ENCODE measurements at places on chromosomes 12 and 14.

DNA sequence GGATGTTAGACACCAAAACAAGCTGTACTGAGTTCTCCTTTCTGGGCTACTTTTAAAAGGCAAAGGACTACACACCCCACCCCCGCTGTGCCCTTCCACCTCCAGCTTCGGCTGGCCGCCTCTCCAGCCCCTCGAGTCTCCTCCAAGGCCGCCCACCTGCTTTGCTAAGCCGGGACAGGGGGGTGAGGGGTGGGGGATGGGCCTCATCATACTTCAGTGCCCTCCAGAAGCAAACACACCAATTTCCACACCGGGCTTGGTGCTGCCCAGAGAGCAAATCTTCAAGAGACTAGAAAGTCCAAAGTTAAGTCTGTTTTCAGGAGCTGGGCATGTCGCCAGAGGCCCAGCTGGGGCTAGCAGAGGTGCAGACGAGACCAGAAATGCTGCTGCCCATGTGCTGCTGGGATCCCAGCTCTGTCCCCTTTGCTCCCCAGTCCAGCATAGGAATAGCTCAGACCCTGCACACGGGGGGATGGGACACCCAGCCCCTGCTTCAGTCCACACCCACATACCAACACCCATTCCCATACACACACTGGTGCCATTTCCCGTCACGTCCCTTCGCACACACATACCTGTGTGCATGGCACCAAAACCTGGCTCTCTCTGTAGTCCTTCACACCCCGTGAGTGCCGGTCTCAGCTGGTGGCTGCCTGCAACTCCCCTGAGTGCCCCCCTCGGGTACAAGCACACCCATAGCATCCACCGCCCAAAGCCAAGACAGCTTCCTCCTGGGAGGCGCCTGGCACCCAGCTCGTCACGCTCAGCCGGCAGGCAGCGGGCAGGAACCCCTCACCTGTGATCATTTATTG is 1.0 kb downstream of the SLC6A12 start:
- no peak for DNase-seq

DNA sequence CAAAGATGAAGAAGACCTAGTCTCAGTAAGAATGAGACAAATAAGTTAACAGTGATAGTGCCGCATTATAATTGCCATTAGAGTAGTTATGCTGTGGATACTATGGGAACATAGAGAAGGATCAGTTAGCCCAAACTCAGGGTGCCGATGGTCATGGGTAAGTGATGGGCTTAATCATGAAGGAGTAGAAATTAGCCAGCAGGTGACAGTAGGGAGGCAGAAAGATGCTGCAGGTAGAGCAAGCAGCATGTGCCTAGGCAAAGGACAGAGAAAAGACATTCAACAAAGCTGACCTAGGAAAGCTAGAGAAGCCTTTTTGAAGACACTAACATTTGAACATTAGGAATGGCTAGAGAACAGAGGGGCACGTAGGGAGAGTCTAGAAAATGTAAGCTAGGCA is 30.6 kb upstream of the PTPRQ start:
- no peak for DNase-seq

DNA sequence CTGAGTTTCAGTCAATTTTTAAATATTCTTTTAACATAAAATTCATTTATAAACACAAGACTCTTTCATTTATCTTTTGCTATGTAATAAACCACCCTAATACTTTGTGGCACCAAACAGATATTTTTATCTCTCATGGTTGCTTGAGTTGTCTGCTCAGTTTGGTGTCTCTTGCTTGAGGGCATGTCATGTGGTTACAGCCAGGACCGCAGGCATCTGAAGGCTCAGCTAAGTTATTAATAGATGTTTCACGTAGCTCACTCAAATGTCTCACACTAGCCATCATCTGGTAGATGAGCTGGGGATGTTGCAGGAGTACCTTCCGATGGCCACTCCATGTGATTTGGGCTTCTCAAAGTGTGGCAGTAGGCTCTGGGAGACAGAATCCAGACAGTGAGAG is 597.8 kb downstream of the ETNK1 start:
- no peak for DNase-seq

GRCh38 chr14:52950898-52951680 is at the start of gene FERMT2:
TSS of gene FERMT2 (minus strand) at chr14:52951050. CDS start at chr14:52950568, 482 bp downstream.
- no peak for DNase-seq

DNA sequence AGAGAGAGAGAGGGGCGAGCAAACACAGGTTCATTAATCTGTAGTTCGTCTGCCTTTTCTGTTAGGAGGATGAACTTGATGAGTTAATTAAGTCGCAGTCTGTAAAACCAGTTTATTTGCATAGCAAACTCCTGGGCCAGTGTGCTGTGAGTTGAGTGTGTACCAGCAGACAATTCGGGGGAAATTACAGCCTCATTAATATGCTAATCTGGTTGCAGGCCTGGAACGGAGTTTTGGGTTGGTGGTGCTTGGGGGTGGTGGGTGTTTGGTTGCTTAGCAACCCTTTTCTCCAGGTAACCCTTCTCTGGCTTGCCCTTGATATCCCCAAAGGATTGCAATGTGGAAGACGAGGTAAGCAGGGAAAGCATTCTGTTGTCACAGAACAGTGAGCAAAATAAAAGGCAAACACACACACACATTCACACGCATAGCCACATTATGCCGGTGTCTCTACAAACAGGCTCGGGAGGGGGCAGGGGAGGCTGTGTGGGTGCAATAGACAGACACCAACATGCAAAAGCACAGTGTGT is 29.2 kb upstream of the LHX5 start:
- DNase-seq = no peak

DNA sequence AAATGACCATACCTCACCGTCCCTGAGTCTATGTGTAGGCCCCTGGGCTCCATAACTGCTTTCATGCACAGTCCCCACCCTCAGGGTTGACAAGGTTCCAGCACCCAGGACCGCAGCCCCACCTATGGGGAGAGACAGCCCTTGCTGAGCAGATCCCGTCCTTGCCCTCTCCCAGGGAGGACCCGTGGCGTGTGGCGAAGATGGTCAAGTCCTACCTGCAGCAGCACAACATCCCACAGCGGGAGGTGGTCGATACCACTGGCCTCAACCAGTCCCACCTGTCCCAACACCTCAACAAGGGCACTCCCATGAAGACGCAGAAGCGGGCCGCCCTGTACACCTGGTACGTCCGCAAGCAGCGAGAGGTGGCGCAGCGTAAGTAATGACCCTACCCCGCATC is 10.3 kb downstream of the HNF1A start:
- no peak for DNase-seq

- no peak for DNase-seq
Measured at GRCh38 chr12:56013482-56013881, 7.4 kb upstream of the IKZF4 start.

- DNase-seq = no peak
Measured at GRCh38 chr12:109524466-109525278, 47.2 kb downstream of the UBE3B start.

- DNase-seq = no peak
Measured at GRCh38 chr12:17206553-17206952, 600.6 kb upstream of the LMO3 start.

DNA sequence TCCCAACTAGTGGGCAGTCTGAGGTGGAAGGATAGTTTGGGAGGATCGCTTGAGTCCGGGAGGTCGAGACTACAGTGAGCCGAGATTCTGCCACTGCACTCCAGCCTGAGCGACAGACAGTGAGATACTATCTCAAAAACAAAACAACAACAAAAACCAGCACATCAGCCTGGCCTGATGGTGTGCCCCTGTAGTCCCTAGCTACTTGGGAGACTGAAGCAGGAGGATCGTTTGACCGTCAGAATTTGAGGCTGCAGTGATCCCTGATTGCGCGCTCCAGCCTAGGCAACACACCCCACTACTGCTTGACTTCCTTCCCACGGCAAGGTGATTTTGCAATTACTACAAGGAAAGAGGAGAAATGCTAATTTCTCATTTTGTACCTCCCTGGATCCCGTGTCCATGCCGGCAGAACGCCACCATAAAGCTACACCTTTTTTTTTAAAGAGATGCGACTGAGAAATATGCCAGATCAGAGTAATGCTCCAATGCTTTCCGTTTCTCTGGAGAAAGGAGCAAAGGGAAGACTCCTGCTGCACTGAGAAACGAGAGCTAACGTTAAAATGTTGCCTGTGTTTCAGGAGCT is 672 bp upstream of the SCFD1 start:
- no peak for DNase-seq

GRCh38 chr12:62895351-62895877 is 39.5 kb downstream of the PPM1H start:
- no peak for DNase-seq

GRCh38 chr12:41515953-41516352 is 327.8 kb downstream of the PDZRN4 start:
- no peak for DNase-seq

- no peak for DNase-seq
Measured at GRCh38 chr12:3718100-3718499, 34.8 kb downstream of the CRACR2A start.

GRCh38 chr14:104638927-104639450 is 34.4 kb upstream of the TMEM179 start:
- no peak for DNase-seq

DNA sequence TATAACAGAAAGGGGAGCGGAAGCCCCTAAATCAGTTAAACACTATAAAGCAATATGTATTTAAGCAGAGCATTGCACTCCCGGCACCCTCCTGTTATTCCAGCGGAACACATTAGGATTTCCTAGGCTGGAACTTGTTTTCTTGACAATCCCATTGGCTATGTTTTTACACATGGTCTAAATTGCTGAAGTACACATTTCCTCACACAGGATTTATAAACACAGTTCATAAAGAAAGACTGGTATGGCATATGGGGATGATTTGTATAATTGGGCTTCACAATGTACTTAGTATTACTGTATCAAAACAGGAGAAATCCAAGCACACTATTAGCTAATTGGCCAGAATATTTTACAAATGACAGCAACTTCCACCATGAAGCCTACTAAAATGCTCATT is 23.3 kb downstream of the PAX9 start:
- no peak for DNase-seq

GRCh38 chr12:41944216-41944615 is 200.5 kb downstream of the GXYLT1 start:
- DNase-seq = no peak

- no peak for DNase-seq
Measured at GRCh38 chr12:52087961-52088820, 8.7 kb downstream of the SMIM41 start.

- DNase-seq = peak; percentile 39
Measured at GRCh38 chr12:122021822-122022392, at the start of gene BCL7A. TSS of gene BCL7A (plus strand) at chr12:122021884. CDS start at chr12:122022092, 208 bp downstream.

DNA sequence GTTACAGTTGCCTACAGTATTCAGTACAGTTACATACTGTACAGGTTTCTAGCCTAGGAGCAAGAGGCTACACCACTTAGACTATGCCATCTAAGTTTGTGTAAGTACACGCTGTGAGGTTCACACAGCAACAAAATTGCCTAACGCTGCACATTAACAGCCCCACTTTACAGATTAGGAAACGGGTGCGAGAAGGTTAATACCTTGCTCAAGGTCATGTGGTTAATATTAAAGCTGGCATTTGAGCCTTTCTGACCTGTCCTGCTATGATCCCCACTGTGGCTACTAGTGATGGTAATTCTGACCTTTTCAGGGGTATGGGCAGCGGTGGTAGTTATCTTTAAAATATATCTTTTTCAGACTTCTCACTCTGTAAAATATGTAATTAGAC is 20.9 kb downstream of the ACVR1B start:
- no peak for DNase-seq

DNA sequence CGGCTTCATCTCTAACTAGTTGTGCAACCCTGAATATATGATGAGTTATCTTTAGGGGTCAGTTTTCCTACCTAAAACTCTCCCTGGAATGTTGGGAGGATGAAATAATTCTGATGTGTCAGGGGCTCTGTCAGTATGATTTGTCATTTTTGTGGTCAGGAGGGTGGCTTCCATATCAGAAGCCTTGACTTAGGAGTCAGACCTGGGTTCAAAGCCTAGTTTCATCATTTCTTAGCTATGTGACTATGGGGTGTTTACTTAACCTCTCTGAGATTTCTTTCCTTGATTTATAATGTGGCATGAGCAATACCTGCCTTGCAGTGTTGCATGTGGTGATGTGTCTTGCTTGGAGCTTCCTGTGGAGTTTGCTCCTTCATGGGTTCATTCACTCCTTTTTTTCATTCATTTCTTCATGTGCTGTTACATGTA is 146.8 kb downstream of the CHST11 start:
- DNase-seq = no peak

GRCh38 chr14:54674046-54674741 is 107.3 kb downstream of the SAMD4A start:
- no peak for DNase-seq

DNA sequence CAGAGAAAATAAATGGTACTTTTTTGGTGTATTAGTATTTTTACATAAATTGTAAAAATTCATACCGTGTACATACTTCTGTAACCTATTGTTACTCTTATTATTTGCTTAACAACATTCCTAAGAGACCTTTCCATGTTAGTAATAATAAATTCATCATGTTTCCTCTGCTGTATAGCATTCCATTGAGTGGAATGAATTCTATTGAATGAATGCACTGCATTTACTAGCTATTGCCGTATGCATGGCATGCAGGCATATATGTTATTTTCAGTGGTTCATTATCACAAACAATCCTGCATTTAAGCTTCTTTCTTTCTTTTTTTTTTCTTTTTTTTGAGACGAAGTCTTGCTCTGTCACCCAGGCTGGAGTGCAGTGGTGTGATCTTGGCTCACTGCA is 137.6 kb upstream of the TBX3 start:
- DNase-seq = no peak

DNA sequence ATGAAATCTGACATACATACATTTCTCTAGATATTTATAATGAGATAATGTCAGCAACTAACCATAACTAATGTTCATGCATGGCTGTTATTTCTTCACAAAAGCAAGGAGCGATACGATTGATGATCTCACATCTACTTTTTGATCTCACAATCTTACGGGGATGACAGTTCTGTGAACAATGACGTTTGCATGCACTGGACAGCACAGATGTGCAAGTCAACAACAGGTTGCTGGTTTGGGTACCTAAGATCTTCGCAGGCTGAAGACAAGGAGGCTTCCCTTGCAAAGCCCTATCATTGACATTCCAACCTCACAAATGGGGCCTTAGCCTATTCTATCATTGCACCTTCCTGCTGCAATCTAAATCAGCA is 53.6 kb downstream of the C12orf42 start:
- DNase-seq = no peak

DNA sequence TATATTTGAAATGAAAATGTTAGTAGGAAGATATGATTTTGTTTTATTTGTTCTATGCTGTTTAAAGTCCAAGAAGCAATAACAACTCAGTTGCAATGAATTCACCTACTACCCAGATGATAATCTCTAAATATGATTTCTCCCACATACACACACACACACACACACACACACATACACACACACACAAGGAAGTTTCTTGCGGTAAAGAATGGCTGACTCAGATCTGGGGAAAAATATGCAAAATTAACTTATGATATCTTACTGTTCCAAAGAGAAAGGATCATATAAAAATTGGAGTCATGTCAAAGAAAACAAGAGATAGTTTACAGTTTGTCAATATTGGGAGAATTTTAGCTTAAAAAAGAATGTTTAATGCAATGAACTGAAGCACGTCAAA is 456.7 kb downstream of the SLC16A7 start:
- DNase-seq = no peak

- peak; percentile 69 for DNase-seq
Measured at GRCh38 chr14:31937730-31938346, 139.3 kb upstream of the ARHGAP5 start.

- no peak for DNase-seq
Measured at GRCh38 chr14:68628605-68629310, 164.1 kb downstream of the ZFP36L1 start.
